ENCODE measurements at places on chromosomes 2 and 18.
A peak's percentile ranks its signal among the peaks of the same experiment; 100 is the strongest.

DNA sequence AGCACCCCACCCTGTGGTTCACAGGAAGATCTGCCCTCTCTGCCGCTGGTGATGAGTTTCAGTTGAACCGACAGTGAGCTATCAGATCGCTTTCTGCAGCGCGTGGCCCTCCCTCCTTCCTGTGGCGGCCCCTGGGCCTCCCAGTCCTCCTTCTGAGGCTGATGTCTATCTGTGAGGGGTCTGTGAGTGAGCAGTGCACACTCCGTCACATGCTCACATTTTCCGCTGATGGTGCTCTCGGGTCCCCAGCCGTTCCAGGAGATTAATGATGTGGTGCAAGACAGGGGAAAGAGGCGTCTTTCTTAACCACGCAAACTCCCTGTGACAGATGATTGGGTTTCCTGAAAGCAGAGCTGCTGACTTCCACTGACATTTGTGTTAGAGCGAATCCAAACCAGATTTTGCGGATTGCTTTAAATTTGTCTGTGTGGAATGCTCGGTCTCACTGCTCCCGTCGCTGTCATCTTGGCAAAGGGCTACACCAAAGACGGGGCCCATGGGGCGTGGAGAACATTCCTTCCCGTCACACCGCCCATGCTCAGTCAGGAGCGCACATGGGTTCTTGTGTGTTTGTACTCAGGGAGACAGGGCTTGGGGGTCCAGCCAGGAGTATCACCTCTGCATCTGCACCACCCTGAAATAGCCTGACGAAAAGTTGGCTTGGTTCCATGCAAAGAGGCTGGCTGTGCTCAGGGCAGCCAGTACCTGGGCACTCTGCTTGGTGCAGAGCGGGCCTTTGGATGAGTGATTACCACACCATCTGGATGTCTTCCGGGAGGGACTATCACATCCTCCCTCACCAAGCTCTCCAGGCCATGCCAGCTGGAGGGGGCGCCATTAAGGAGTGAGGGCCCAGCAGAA is 154.7 kb upstream of the HS6ST1 start:
- peak; percentile 91 for DNase-seq

GRCh38 chr2:237097911-237098702 is 12.4 kb downstream of the COPS8 start:
- no peak for DNase-seq

DNA sequence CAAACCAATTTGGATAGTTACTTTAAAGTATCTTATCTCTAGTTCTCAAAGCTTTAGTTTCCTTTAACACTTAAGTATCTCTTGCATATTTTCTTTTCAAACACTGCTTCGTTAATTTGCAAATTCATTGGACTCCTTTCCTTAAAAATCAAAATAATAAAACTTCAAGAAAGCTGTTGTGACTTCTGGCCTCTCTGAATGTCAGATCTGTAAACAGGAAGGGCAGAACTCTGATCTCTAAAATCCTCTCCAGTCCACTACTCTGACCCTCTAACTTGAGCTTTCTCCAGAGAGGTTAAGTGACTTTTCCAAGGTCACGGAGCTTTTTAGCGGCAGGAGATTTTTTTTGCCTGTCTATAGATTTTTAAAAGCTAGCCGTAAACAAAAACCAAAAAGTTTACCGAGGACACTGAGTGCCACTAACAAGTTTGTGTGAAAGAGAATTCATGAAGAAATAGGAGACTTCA is 155.5 kb downstream of the TGIF1 start:
- DNase-seq: no peak

- no peak for DNase-seq
Observed at GRCh38 chr2:228048838-228049490, 132.5 kb downstream of the SPHKAP start.

- DNase-seq: no peak
Observed at GRCh38 chr18:75698861-75699260, 271.4 kb upstream of the SMIM21 start.

DNA sequence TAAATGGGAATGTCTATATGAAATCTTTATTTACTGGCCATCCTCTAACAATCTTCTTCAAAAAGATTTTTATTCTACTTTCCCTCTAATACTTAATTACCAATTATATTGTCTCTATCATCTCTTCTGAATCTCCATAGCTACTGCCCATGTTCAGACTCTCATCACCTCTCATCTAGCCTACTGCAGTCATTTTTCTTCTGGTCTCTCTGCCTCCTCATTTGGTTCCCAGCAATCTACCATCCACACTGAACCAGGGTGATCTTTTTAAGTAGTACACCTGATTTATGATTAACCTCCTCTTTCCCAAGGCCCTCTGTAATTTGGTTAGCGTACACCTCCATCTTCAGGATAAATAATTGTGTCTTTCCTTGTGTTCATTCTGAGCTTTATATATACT is 57.6 kb downstream of the NCKAP1 start:
- no peak for DNase-seq

DNA sequence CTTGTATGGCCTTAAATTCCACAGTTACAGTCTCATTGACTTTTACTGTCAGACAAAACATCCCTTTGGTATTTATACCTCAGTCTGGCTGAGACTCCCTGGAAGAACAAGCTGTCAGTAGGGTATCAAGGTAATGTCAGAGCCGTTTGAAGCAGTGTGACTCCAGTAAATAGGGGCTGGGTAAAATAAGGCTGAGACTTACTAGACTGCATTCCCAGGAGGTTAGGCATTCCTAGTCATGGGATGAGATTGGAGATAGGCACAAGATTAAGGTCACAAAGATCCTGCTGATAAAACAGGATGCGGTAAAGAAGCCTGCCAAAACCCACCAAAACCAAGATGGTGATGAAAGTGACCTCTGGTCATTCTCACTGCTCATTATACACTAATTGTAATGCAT is 219.5 kb upstream of the SKOR2 start:
- no peak for DNase-seq

- DNase-seq: no peak
Observed at GRCh38 chr2:121103960-121104359, 181.0 kb downstream of the TFCP2L1 start.

DNA sequence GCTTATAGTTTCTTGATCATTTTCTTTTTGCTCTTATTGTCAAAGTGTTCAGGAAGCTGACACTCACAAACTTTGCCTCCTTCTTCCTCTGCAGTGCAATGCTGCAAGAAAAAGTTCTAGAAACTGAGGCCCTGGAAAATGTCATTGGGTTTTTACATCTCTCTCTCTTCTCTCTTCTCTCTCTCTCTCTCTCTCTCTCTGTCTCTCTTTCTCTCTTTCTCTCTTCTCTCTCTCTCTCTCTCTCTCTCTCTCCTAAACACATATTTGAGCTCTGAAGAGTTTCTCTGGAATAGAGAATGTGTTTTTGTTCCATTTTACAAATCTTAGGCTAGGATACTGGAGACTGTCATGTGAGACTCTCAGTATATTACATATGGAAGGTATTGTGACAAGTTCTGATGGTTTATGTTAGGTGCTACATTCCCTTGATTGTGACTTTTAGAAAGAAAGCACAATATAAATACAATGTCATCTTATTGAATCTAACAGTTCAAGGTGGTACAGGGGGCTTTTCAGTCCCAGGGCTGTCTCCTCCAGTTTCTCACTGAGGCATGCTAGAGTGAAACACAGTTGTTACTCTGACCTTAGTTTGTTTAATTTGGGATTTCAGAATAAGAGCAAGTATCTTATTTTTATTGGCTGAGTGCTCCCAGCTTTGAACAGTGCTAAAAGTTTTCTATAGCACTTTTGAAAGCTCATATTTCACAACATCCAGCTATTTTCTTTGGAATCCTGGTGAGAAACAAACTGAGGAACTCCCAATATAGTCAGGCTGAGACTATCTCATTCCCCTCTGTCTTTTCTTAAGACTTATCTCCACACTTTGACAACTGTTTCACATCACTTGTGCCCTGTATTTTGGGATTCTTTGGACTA is 41.4 kb upstream of the EHBP1 start:
- DNase-seq: no peak

- no peak for DNase-seq
Observed at GRCh38 chr18:3869848-3870247, 419.9 kb downstream of the TGIF1 start.

DNA sequence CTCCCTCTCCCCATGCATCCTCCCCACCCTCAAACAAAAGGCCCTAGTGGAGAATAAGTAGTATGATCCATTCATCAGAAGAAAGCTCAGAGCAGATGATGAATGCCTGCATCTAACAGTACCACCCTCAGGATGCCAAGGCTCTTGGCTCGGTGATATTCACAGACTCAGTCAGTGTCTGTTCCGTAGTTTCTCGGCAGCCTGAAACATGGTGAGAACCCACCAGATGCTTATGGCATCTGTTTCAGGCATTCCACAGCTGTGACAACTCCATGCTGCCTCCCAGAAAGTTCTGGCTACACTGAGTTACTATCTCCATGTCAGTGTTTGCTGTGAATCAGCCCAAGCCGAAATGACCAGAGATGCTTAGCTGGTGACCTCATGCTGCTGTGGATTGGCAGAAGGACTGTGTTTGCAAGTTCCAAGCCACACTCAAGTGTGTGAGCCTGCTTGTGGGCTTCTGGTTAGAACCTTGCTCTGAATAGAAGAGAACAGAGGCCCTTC is 83.9 kb downstream of the WDSUB1 start:
- DNase-seq: no peak
